EL (cell line): ENCODE measurements at places on chromosomes 3 and 15.

- no peak for DNase-seq
Measured at GRCh38 chr3:72082186-72082715, 297.3 kb upstream of the PROK2 start.

DNA sequence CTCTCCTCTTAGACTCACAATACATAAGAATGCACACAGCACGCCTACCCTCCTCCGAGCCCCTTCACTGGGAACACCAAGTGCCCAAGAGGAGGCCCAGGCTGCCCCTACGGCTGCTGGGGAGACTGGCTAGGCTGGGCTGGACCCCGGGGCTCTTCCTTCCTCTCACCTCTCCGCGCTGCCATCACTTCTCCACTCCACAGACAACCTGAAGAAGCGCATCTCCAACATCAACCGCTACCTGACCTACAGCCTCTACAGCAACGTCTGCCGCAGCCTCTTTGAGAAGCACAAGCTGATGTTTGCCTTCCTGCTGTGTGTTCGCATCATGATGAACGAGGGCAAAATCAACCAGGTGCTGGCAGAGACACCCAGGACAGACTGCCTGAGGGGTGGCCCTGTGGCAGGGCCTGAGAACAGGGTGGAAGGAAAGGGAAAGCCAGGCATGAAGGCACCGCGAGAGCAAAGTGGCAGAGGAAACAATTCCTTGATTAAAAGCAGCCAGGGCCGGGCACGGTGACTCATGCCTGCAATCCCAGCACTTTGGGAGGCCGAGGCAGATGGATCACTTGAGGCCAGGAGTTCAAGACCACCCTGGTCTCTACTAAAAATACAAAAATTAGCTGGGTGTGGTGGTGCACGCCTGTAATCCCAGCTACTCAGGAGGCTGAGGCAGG, 51.6 kb downstream of the SEMA3G start:
- DNase-seq, result no peak

DNA sequence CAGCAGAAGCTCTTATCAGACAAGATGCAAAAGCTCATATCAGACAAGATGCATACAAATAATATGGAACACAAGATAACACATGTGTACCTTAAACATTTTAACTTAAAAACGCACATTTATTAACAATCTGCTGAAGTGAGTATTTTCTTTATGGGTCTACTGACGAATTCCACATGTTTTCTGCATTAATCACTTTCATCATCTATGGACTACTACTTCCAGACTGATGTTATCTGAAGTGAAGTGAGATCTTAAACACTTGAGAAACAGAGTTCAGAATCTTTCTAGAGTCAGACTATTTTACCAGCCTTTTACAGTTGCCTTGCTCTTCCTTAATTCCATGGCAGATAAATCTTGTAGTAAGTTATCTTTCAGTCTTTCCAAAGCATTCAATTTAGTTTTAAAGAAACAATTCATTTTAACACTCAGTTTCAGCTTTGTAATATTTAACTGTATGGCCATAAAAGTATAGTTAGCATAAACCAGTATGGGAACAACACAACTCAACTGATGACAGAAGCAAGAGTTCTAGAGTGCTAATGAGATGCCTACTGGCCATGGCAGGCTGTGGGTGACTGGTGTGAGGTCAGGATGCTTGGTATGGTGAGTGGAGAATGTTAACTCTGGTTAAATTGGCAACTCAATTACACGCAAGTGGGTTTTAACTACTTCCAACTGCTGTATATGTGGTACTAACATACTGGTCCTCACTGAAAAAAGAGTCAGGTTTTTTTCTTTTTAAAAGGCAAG, 9.8 kb downstream of the CMTM6 start:
- peak; percentile 64 for DNase-seq

- no peak for DNase-seq
Measured at GRCh38 chr3:48567090-48567489, 3.5 kb upstream of the UCN2 start.

DNA sequence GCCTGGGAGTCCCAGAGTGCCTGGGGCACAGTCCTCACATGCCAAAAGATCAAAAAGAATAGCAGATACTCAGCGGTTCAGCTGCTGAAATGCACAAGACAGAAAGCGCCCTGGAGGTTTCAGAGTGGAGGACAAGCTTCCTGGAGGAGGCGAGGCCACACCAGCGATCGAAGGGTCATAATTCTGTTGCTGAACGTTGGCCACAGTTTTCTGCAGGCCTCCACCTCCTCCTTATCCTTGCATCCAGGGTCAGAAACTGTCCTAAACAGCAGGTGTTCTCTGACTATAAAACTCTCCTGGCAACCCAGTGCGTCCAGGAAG, 220.3 kb upstream of the LINGO1 start:
- DNase-seq, result no peak

GRCh38 chr15:74781431-74782258, at the start of gene CSK:
Gene CSK (plus strand): TSS chr15:74782080. CDS start chr15:74798298, 16,218 bp downstream.
- peak; percentile 75 for DNase-seq

GRCh38 chr3:142975316-142975995, 12.0 kb upstream of the PAQR9 start:
- no peak for DNase-seq

DNA sequence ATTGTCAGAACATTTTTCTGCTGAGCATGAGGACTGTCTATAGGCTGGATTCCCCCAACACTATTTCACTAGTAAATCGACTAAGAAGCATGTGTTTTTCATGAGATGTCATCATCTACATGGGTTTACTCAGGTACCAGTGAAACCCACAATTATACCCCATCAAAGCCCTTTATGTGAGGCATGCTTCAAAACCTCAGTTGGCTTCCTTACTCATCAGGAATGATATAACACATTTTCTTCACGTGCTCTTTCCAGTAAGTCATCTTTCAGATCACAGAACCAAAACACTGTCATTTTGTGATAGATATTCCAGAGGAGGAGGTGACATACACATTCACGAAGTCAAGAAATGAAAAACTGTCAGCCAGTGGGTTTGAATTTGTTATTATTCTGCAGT, 116.5 kb downstream of the ANO10 start:
- DNase-seq, result peak; percentile 61

DNA sequence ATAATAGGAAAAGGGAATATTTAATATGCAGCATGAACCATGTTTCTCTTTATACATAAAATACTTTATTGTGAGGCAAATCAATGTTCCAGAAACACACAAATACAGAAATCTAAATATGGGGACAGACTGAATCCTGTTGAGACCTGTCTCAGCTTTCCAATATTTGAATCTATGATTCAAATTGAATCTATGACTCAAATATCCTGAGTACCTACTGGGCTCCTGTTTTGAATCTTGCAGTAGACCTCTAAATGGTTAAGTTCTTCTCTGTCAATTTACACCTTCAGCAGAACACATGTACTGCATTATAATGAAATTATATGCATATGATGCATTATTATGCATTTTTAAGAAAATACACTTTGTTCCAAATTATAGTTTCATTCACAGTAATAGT, 143.2 kb upstream of the PLXND1 start:
- no peak for DNase-seq

DNA sequence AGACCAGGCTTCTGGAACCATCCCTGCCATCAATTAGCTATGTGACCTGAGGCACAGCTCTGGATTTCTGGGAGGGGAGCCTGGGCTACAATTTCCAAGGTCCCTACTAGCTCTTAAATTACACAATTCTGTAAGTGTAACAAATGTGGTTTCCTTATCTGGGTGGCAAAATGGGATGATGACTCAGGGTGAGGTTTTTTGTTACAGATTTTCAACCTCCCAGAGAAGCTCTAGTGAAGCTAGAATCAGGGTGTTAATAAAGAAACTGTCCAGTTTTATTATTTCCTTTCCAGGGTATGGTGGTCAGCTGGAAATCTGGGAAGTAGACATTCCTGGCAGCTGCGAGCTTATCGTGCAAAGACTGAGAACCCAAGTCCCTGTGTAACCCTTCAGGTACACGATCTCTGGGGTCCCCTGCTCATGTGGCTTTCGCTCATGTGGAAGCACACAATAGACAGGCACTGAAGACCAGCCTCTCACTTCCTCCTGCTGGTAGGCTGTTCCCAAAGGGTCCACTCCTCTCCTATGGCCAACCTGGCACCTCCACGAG, 7.3 kb downstream of the RAB27A start:
- peak; percentile 77 for DNase-seq

- DNase-seq, result peak; percentile 64
Measured at GRCh38 chr15:78067328-78068228, 9.9 kb downstream of the TBC1D2B start.

DNA sequence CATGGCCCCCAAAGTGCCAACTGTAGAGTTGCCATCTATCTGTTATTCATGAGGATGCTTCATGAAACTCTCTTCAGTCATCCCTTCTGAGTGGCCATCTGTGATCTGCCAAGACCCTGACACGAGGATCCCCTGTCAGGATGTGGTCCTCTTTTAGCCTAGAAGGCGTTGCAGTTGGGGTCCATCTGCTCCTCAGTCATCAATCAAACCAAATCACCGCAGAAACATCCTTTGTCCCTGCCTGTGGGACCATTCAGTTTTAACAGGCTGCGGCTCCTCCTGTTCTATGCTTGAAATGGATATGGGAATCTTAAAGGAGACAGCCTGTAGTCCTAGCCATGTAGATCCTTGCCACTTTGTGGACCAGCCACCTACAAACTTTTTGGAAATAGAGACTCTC, 5.9 kb upstream of the RPS27L start:
- DNase-seq, result no peak
